ENCODE measurements at places on chromosomes 11 and 22.

DNA sequence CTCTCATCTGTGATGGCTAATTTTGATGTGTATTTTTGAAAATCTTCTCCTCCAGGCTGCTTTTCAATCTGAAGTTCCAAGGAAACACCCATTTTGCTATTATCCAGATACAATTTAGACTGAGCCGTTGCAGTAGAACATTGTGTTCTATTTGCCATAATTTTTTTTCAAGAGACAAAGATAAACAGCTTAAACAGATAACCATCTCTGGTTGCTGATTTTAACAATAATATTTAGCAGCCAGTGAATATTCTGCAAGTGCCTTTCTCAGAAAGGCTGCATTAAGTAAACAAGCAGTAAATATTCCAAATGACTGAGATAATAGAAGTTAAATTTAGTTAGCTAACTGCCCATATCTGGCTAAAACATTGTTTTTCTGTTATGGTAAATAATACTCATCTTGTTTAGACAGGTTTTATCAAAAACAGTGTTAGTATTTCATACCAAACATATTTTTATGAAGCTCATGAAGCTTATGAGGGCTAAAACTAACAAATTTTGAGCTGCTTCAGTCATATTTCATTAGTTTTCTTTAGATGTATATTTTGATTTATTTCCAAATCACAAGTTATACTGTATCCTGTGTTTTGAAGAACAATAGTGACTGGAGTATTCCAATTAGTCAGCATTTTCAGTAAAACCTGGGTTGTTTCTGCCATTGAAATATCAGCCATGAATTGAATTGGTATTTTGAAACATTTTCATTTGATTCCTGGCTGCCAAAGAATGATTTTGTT lies 206.7 kb downstream of the SBF2 start:
- no peak for DNase-seq

DNA sequence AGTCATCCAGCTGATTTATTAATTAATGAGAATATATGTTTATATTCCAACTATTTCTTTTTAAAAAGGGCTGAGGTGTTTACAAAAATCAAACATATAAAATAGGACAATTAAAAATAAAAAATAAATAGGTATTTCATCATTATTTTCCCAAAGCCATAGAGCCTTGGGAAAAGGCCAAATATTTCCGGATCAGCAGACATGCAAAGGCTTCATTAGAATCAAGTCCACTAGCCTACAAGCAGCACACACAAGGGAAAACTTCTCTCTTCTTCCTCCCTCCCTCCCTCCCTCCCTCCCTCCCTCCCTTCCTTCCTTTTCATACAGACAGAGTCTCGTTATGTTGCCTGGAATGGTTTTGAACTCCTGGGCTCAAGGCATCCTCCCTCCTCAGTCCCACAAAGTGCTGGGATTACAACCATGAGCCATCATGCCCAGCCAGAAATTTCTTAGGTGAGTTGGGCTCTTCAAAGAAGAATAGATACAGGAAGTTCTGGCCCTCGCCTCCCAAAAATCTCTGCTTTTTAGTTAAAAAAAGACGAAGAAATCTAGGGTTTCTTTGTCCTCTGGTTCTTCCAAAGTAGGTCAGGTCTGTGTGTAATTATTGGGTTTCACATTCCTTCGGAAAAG lies 121.2 kb downstream of the SIK3 start:
- DNase-seq: no peak

GRCh38 chr11:108635106-108635505 lies 29.8 kb upstream of the DDX10 start:
- DNase-seq: no peak

- DNase-seq: no peak
These were observed 55.1 kb upstream of the SPATA19 start for GRCh38 chr11:133900176-133901105.

- DNase-seq: no peak
These were observed 83.6 kb upstream of the ZBED5 start for GRCh38 chr11:10941414-10941813.

- no peak for DNase-seq
These were observed 29.1 kb upstream of the RFPL3 start for GRCh38 chr22:32328306-32329201.

Data from NCI-H510A treated with DMSO at 0.1 percent for 48 hours (cell line).